ENCODE measurements at places on chromosomes 1 and 21.

- no peak for DNase-seq
Observed at GRCh38 chr1:89257041-89257440, 15.6 kb downstream of the GBP5 start.

- no peak for DNase-seq
Observed at GRCh38 chr1:228920831-228921230, 185.6 kb downstream of the RHOU start.

DNA sequence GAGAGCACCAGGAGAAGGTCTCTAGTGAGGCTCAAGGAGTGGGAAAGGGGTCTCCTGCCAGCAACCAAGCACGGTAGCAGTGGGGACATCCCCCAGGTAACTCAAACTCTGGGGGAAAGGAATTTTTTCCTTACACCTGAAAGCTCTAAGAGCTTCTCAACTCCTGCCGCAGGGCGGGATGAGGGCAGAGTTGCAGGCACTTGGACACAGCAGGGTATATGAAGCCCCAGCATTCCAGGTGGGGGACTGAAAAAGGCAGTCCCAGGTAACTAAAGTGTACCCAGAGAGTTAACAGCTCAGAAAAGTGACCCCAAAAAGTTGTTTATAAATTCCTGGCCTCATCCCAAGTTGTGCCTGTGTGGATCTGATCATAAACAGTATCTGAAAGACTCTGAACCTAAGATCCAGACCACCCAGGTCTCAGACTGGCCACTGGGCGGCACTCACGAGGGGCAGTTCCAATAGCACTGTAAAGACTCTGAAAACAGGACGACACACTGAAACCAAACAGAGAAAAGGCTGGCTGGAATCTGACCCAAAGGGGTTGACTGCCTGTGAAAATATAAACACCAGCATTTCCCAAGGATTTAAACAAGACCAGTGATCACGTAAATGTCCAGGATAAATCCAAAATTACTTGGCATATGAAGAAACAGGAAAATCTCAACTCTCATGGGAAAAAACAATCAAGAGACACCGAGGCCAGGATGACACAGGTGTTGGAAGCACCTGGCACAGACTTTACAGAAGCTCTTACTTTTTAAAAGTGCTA lies 47.5 kb downstream of the HSF2BP start:
- no peak for DNase-seq

DNA sequence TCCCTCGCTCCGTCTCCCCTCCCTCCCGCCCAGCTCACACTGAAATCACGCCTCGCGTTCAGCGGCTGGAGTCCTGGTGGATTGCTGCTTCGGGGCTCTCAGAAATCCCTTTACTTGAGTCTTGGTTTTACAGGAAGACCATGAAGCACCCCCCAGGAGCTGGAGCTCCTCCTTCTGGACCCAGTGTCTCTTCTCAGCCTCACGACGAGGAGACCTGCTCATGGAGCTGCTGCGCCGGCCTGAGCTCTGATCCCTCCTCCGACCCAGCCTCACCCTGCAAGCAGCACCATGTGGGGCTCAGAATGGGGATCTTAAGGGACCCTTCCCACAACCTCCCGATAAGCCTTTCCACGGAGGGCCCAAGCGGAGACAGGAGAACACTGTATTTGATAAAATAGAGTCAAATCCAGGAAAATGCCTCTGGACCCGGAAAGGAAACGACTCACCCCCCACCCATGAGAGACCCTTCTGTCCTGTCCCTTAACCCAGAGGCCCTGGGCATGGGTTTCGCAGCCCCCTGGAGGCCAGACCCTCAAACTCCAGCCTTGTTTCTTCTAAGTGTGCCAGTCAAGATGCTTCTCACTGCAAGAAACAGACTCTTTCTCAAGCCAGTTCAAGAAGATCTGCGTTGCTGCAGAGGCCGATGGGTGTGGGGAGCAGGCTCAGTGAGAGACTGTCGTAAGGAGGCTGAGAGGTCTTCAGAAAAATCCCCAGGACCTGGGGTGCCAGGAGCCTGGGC lies 26.1 kb downstream of the PDE9A start:
- no peak for DNase-seq

DNA sequence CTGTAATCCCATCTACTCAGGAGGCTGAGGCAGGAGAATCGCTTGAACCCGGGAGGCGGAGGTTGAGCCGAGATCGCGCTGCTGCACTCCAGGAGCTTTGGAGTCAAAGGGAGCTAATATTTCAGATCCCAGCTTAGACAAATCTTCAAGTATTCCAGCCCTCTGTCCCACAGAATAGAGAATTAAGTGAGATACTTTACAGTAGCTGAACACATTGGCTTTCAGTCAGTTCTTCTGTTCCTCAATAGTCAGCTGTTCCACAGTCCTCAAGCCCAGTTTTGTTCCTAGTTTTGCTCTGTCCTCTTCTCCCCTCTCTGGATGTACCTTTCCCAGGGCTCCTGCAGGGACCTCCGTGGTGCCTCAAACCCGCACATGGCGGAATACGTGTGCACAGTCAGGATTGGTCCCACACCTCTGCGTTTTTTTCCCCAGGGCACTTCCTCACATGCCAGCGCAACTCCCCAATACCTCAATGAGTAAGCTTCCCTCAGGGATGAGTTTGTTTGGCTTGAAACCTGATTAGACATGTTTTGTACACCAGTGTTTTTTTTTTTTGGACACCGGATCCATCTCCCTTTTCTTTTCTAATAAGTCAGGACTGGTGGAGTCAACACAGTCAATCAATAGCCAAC lies 1.2 kb downstream of the MFN2 start:
- no peak for DNase-seq

GRCh38 chr1:217049721-217050120 lies 326.5 kb upstream of the ESRRG start:
- no peak for DNase-seq

DNA sequence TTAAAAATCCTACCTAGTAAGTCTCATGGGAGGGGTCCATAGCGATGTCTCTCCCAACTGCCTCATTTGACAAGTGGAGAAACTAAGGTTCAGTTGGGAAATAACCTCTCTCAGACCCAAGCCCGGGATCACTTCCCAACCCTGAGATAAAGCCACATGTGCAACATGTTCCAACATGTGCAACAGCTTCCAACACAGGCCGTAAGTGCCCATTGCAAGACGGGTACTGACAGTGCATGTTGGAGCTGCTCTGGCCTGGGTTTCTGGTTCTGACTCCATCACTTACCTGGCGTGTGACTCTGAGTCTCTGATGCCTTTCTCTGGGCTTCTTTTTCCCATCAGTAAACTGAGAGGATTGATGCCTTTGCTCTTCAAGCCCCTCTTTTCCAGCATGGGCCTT lies 38.0 kb upstream of the FOXO6 start:
- no peak for DNase-seq

GRCh38 chr1:212207822-212208520 lies 77.2 kb upstream of the PPP2R5A start:
- no peak for DNase-seq

DNA sequence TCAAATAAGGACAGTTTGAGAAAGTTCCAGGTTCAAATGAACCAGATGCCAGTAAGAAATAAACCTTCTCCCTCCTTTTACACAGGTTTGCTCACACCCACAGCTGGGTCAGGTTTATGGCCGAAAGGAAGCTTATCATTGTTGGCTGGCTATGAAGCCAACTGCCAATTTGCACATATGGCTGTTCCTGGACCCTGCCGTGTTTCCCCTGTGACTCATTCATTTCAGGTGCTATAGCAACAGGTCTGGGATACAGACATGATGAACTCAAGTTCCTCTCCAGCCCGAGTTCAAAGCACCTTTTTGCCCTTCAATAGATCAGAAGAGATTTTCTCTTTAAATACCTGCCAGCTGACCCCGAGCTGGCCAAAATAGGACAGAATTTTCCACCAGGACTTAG lies 134.4 kb upstream of the SMYD2 start:
- DNase-seq = no peak

GRCh38 chr1:37795340-37796125 lies 1.9 kb downstream of the MANEAL start:
- no peak for DNase-seq

DNA sequence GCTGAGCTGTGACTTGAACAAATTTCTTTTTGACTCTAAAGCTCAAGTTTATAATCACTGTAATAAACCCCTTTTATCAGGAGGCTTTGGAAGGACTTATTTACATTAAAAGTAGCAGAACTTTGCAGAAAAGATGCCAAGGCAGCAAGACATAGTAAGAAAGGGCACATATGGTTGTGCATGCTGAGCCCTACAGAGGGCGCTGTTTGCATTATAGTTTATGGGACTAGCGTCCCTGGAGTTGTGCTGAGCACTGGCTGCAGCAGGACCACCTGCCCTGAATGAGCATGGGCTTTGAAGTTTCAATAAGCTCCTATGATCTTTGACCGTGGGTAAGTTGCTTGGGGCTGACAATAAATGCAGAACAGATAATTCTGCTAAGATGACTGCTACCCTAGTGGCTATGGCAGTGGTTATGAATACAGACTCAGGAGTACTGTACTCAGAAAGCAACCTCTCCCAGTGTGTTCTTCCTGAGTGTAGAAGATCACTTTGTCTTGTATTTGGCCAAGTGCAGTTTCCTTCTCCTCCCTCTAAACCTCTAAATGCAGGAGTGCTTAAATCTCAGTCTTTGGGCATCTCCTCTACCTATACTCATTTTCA lies 45.4 kb upstream of the USP1 start:
- DNase-seq = no peak

DNA sequence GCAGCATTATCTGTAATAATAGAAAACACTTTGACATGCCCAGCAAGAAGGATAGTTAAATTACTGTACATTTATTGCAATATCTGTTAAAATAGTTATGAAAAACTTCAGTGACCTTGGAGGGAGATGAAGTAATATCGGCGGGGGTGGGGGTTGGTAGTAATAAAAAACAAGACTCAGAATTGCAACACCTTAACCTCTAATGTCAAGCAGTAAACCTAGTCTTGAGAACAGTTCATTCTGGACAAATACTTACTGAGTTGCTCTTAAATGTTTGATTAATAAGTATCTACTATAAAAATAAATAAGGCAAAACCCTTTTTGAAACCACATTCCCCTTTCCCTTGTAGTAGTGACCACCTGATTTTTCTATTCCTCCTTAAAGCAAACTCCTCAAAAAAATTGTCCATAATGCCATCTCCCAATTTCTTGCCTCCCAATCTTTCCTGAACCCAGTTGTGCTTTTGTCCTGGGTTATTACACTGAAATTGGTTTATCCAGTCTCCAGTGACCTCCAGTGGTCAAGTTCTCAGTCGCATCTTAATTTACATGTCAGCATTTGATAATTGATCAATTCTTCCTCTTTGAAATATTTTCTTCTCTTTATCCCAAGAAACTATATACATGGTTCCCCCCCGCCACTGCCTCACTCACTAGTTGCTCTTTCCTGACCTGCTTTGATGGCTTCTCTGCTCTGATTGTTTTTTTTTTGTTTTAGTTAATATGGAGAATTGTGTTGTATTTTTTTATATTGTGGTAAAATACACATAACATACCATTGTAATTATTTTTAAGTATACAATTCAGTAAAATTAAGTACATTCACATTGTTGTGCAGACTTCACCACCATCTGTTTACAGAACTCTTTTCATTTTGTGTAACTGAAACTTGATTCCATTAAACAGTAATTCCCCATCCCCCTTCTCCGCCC lies 36.8 kb downstream of the RAP1A start:
- DNase-seq = no peak

- DNase-seq = no peak
Observed at GRCh38 chr1:22328331-22329147, 123.1 kb upstream of the ZBTB40 start.

- DNase-seq = no peak
Observed at GRCh38 chr1:150846473-150847146, 29.8 kb downstream of the ARNT start.

- no peak for DNase-seq
Observed at GRCh38 chr1:13587256-13588030, 3.8 kb downstream of the PDPN start.

Measured in cortex of kidney (tissue), 1 donor.